ENCODE measurements at places on chromosomes 6 and 20.

DNA sequence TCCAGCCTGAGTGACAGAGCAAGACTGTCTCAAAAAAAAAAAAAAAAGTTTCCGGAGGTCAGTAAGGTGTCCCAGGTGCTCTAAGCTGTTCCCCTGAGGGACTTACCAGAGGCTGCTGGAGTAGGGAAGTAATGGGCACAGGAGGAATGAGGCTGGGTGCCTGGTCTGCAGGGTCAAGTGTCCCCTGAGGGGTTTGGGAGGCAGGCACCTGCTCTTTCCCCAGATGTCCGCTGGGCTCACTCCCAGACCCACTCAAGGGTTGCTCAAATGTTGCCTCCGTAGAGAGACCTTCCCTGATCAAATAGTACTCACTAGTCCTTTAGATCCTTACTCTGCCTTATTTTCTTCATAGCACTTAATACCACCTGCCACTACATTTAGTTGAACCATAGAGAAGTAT lies 5.4 kb upstream of the MAPK13 start:
- no peak for DNase-seq

DNA sequence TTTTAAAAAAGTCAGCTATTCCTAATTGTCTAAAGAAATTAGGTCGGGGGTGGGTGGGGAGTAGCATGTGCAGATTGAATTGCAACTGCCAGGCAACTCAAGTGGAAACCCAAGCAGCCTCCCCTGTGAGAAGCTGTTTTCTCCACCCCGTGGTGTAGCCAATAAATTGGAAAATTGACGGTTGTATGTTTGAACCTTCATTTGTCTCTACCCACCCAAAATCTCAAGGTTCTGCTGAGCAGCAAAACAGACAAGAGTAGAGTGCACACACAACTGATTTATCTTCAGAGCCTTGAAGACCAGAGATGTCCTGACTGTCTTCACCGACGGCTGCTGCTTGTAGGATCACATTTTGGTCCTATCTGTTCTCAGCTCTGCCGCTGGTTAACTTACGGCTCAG lies 88.5 kb downstream of the DTD1 start:
- peak; percentile 47 for DNase-seq

GRCh38 chr6:142478117-142478516 lies 176.3 kb downstream of the ADGRG6 start:
- no peak for DNase-seq

DNA sequence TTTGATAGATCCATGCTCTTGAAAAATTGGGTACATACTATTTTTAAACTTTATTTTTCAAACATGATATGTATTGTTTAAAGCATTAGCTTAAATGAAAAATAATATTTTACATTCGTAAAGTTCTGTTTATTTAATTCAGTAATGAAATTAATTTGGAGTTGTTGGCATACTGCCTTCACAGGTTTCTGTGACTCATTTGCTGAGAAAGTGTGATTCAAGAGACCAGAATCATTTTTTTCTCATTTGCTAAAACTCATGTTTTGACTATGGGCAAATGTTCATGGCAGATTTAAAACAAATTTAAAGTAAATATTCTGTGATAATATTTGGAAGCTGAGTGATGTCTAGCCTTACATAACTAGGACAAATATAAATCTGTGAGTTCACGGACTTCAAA lies 230.4 kb downstream of the BCKDHB start:
- no peak for DNase-seq

DNA sequence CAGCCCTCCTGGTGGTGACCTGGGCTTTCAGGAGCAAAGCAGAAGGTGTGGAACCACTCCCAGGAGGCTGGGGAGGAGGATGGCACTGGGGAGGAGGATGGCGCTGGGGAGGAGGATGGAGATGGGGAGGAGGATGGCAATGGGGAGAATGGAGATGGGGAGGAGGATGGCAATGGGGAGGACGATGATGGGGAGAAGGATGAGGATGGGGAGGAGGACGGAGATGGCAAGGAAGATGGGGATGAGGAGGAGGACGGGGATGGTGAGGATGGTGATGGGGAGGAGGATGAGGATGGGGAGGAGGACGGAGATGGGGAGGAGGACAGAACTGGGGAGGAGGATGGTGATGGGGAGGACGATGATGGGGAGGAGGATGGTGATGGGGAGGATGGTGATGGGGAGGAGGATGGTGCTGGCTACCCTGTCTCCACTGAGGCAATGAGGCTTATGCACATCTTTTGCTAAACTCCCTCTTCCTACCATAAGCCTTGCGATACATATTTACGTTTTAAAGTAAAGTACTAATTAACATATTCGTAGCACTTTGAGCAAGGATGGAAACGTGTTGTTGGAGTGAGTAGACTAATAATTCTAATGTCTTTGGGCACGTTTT lies 7.4 kb downstream of the SMOC2 start:
- DNase-seq, result no peak
